KG1 (cell line): ENCODE measurements at places on chromosomes 3 and 15.

GRCh38 chr3:42106646-42107045 lies 15.5 kb downstream of the TRAK1 start:
- no peak for DNase-seq

GRCh38 chr15:68814596-68814995 lies 6.1 kb downstream of the ANP32A start:
- no peak for DNase-seq

DNA sequence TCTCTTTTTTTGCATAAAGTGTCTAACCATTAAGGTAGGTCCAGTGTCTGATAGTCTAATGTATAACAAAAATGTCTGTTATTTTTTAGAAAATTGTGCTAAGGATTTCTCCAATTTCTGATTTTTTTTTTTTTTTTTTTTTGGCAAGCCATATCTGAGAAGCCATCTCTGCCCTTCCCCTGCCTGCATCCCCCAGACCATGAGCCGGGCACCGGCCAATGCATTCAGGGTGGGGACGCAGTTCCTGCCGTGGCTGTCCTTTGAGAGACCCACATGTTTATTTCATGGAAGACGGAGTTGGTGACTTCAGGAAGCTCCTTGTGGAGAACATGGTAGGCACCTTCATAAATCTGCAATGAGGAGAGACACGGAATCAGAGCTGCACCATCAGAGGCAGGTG lies 19.2 kb downstream of the ABTB1 start:
- no peak for DNase-seq

DNA sequence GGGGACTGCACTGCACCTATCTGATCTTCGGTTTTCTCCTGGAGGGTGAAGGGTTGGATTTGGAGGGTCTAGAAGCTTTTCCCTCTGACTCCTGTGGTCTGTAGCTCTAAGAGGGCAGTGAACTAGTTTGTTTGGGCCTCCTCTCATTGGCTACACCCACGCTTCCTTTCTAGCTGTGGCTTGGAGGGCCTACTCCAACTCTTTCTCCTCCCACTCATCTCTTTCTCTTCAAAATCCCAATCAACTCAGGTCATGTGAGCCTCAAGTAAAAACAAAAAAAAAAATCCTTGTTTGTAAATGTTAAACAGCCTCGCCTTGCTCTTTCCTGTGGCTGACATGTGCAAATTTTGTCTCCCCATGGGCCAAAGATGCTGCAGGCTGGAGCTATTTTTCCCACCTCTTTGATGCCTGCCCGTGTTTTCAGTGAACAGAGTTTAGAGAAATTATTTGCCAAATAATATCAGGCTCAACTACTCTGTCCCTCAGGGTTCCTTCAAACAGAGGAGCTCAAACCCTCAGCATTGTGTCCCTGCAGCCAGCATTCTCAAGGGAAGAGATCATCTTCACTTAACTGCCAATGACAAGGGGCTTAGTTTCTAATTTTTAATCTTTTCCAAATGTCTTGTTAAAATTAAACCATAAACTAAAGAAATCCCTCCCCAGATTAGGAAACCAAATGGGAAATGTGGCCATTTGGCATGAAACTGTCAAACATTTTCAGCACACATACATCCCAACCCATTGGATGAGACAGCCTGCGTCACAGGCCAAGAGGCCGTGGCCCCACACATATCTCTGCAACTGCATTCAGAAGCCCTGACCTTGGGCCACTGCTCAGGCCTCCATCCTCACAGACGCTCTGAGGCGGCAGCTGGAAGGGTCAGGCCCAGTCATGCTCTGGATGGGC lies 114.8 kb upstream of the THBS1 start:
- no peak for DNase-seq

GRCh38 chr3:58164906-58165821 lies 45.6 kb downstream of the DNASE1L3 start:
- DNase-seq: no peak

GRCh38 chr3:37435572-37435971 lies 261.2 kb upstream of the LRRFIP2 start:
- DNase-seq: no peak
